ENCODE measurements at places on chromosomes 12 and 14.

DNA sequence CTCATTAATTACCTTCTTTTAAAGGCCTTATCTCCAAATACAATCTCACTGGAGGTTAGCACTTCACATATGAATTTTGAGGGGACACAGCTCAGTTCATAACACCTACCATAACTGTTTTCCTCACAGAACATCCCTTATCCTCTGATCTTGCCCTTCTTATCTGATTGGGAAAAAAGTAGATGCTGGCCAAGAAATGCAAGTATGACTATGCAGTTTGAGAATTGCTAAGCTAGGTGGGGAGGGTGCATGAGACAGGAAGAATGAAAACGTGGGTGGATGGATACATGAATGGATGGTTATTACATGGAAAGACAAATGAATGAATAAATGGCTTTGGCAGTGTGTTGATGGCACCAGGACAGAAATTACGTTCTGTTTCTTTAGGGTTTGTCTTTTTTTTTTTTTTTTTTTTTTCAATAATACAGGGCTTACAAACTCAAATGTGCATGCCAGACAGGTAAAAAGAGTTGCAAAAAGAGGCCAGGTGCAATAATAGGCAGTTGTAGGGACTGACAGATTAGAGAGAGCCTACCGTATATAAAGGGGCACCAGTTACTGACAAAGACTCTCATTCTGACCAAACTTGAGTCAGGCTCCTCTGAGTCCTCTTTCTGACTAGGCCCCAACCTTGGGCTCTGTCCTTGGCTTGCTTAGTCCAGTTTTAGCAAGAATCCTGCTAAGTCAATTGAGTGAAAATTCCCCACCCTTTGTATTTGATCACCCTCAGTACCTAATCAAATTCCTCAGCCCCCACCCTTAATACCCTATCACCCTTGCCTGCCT is 304.9 kb downstream of the ZFP36L1 start:
- no peak for DNase-seq

- DNase-seq, result no peak
Observed at GRCh38 chr12:19959353-19959752, 409.0 kb upstream of the PDE3A start.

DNA sequence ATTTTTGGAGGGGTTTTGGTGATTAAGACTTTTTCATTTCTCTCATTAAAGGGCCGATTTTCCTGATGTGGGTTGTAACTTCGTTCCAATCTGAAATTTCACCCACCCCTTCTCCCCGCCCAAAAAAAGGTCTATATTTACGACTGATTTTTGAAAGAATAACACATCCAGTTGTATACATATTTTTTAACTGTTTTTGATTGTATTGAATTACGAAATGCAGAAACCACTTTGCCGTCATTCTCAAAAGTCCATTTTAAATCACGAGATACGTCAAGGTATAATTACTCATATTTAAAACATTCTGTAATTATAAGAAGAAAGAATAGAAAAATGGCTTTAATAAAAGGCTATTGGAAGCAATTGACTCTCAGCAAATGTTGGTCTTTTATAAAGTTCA is 520.7 kb downstream of the MED13L start:
- DNase-seq, result no peak

DNA sequence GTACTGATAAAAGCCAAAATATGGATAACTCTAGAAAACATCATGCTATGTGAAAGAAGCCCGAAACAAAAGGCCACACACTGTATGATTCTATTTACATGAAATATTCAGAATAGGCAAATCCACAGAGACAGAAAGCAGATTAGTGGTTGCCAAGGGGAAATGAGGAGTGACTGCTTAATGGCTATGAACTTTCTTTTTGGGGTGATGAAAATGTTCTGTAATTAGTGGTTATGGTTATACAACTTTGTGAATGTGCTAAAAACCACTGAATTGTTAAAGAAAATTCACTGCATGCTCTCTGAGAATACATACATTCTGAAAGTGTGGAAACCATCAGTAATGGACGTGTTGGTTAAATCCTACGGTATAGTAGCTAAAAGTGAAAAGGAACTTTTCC is 39.9 kb upstream of the STON2 start:
- DNase-seq, result no peak

GRCh38 chr14:74083784-74084276 is 423 bp downstream of the ALDH6A1 start:
- no peak for DNase-seq

- no peak for DNase-seq
Observed at GRCh38 chr14:66432334-66432733, 53.8 kb upstream of the CCDC196 start.

DNA sequence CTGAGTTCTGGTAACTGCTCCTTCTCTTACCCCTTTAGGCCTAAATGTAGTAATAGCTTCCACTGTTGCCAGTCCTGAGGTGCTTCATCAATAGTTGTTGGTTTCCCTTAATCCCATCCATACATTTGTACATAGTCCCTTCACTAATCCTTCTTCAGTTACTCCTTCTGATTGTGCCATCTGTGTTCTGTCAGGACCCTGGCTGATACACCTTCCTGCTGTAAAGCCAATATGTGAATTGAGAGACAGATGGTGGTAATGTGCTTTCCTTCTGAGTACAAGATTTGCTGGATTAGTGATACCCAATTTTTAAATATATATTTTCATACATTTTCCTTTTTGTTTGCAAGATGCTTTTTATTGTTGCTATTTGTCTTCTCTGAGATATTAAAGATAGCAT is 66.4 kb downstream of the OTOGL start:
- DNase-seq, result no peak

DNA sequence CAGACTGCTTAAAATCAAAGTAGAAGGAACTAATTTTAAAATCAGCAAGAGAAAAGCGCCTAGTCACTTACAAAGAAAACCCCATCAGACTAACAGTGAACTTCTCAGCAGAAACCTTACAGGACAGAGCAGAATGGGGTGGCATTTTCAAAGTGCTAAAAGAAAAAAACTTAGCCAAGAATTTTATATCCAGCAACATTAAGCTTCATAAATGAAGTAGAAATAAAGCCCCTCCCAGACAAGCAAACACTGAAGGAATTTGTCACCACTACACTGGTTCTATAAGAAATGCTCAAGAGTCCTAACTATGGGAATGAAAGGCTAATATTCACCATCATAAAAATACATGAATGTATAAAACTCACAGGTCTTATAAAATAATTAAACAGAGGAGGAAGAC is 6.4 kb upstream of the ZNF268 start:
- no peak for DNase-seq

DNA sequence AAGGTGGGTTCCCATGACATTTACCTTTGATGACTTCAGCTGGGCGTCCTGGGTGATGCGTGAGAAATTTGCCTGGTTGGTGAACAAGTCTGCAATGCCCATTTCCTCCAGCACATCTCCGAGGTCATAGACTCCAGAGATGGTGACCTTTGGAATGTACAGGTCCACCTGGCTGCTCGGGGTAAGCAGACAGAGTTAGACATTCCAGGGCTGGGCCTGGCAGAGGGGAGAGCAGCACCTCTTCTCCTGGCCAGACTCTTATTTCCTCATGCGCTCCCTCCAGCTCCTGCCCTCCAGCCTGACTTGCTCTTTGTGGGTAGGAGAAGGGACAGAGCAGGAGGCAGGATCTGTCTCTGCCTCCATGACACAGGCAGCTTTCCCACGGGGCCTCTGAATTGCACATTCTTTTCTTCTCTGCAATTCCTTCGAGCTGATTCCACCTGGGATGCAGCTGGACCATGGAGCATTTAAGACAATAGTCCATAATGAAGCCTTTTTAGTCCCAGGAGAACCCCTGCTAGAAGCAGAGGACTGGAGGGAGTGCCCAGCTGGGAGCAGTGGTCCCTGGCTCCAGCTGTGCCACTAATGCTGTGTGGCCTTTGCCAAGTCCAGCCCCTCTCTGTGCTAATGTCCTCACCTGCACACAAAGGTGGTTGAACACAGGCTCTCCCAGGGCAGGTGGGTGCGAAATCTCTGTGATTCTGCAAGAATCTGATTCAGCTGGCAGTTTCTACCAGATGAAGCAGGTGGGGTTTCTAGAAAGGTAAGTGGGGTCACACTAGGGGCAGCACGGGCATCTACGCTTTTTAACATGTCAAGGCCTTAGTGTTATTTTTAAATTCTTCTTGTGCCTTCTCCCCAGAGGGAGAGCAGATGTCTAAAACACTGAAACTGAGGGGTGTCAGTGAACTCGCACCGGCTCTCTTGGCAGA is 13.2 kb upstream of the SERPINA10 start:
- no peak for DNase-seq

DNA sequence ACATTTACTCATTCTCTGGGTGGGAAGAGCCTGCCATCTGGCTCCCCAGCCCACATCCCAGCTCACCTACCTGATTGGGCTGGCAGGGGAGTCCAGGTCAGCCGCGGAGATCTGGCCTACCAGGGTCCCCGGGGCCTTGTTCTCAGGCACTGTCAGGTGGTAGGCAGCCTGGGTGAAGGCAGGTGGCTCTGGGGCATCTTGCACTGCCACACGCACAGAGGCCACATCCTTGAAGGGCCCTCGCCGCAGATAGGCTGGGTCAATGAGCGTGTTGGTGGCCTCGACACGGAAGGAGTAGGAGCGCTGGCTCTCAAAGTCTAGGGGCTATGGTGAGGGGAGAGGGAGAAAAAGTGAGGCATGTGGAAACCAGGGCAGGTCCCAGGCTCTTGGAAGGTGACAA is 3.9 kb downstream of the CDH24 start:
- DNase-seq, result no peak

Data from urinary bladder (tissue), 4 donors.